K562 (cell line): ENCODE measurements at places on chromosomes 4 and X.

GRCh38 chr4:188187106-188187505 is 47.9 kb downstream of the TRIML1 start:
- H3K36me3 ChIP-seq, result no peaks in the 10 kb centered on the region
- H3K4me3 ChIP-seq, result no peak overlapping the region
- no peaks in the 10 kb centered on the region for H3K4me1 ChIP-seq
- H3K27me3 ChIP-seq, result no peaks in the 10 kb centered on the region

DNA sequence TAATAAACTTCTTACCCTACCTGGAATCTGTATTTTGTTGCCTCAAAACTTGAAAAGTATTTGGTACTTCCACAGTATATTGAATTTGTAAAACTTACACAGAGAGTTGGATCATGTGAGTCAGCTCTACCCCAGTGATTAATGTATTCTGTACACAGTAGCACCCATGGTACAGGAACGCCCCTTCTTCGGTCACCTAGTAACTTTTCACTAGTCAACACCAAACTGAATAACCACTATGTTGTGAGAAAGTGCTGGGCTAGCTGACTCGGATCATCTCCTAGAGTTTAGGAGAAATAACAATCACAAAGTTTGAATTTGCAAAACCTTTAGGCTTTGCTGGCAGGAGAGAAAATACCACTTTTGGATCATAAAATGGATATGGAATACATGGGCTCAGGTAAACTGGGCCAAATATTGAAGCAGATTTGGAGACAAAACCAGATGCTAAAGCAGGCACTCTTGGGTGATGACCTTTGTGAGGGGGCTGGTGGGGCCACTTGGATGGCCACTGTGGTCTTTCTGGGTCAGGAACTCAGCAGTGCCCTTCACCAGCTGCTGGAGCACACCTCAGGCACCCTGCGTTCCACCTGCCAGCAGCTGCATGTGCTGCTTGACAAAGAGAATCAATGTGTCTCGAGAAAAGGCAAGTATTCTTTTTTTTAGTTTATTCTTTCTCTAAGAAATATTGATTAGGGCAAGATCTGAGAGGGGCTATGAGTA is at the start of gene DTHD1:
Gene DTHD1 (plus strand): TSS at position 233 of the 723 bp plus-strand sequence. CDS start 143 bp downstream, at position 376.
- no peak within 1 kb of the TSS for H3K27ac ChIP-seq
- H3K36me3 ChIP-seq, result no peaks in the 10 kb centered on the region
- H3K4me3 ChIP-seq, result no peak within 1 kb of the TSS

DNA sequence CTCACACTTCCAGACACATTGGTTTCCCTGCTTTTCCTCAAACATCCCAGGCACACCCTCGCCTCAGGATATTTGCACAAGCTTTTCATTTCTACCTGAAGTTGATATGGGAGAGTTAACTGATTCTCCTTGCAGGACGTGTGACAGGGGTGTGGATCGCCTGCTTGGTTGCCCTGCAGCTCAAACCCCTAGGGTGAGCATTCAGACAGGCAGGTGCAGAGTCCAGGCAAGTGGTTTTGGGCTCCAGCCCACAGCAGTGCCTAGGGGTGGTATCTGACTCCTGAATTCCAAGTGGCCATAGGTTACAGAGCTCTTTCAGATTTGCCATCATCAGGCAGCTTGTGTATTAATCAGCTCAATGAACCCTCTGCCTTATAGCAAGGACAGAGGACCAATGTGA is 1104.2 kb upstream of the IGFBP7 start:
- H3K36me3 ChIP-seq, result no peaks in the 10 kb centered on the region
- H3K4me1 ChIP-seq, result no peaks in the 10 kb centered on the region
- H3K4me3 ChIP-seq, result no peak overlapping the region
- H3K27me3 ChIP-seq, result no peaks in the 10 kb centered on the region

DNA sequence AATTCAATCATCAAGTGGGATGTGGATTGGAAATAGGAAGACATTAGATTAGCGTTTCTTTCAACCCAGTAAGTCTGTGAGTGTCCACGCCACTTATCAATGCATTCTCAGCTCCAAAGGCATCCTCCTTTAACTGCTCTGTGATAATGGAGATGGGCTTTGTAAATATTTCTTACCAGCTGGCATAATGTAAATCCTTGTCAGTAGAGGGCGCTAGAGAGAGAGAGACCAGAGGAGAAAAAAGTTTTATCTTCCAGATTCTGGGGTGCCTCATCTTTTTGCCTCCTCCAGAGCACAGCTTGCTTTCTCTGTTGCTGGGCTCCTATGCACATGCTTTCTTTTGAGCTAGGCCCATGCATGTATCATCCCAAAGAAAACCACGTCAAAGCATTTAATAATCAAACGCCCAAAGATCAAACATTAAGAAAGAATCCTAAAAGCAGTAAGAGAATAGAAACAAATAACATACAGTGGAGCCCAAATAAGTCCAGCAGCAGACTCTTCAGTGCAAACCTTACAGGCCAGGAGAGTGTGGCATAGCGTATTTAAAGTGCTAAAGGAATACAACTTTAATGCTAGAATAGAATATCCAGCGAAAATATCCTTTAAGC is 9.6 kb upstream of the MTMR1 start:
- no peaks in the 10 kb centered on the region for H3K4me1 ChIP-seq
- H3K27ac ChIP-seq, result no peak overlapping the region
- H3K36me3 ChIP-seq, result no peaks in the 10 kb centered on the region
- no peaks in the 10 kb centered on the region for H3K27me3 ChIP-seq
- no peak overlapping the region for H3K4me3 ChIP-seq

DNA sequence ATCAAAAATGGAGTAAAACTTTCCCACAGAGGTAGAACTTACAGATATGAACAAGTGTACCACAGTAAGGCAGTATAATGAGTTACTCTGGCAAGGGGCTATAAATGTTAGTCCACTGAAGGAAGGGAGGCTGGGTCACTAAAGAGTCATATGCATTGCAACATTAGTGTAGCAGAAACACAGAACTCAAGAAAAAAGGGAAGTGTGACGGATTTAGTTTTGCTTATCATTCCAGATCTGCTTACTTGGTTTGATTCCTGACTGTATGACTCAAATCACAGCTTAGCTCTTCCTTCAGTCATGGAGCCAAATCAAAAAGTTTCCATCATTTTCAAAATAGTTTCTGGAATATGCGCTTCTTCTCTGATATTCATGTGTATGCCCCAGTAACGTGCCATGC is 148.7 kb downstream of the FSTL5 start:
- H3K4me1 ChIP-seq, result no peaks in the 10 kb centered on the region
- no peak for DNase-seq
- no peaks in the 10 kb centered on the region for H3K27me3 ChIP-seq
- H3K36me3 ChIP-seq, result no peaks in the 10 kb centered on the region

DNA sequence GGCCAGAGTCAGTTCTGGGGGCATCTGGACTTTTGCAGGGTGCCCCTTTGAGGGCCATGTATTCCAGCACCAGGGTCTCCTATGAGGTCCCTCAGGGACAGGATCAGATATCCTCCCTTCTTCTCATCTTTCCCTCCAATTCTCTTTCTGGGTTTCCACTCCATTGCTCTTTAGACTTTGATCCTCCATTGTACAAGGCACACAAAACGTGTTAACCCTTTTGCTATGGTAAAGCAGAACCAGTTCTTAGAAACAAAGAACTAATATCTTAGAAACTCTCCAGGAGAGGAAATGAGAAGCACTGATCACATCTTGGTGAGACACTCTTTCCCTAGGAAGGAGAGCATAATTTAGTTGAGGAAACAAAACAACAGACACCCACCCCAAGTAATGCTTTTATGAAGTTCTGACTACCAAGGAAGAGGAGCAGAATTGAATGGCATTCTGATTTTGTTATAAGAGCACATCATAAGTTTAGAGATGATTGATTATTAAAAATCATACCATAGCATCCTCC is 200.7 kb upstream of the NPY2R start:
- no peaks in the 10 kb centered on the region for H3K36me3 ChIP-seq
- no peak overlapping the region for H3K27ac ChIP-seq
- H3K4me3 ChIP-seq, result no peak overlapping the region
- H3K27me3 ChIP-seq, result no peaks in the 10 kb centered on the region
- no peaks in the 10 kb centered on the region; the same call in 2 of the 3 replicates for H3K4me1 ChIP-seq
- peak; percentile 2 for DNase-seq

GRCh38 chr4:84879651-84880200 is 86.8 kb downstream of the WDFY3 start:
- H3K27ac ChIP-seq, result no peak overlapping the region
- no peak for DNase-seq
- H3K27me3 ChIP-seq, result no peaks in the 10 kb centered on the region
- no peaks in the 10 kb centered on the region for H3K4me1 ChIP-seq

DNA sequence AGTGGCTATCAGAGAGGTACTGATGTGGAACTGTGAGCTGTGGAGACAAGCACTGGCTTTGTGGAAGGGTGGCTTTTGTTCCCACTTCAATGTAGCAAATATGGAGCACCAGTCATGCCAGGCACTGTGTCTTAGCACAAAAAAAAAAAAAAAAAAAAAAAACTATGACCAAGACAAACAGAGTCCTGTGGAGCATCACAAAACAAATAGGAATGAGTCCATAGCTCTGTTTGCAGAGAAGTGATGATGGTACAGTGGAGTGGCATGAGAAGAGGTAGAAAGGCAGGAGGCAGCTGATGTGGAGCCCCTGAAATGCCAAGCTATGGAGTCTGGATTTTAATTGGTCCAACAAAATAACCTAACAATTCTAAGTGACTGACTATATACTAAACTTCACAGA is 116.9 kb downstream of the RAB28 start:
- peak overlapping the region; percentile 31 for H3K4me3 ChIP-seq
- no peaks in the 10 kb centered on the region for H3K27me3 ChIP-seq
- H3K27ac ChIP-seq, result peak overlapping the region; percentile 82
- H3K36me3 ChIP-seq, result peaks cover 6% of the 10 kb centered on the region; the same call in 1 of the 3 replicates
- DNase-seq, result no peak
- peaks cover 18% of the 10 kb centered on the region for H3K4me1 ChIP-seq

GRCh38 chr4:121738780-121739535 is 26.0 kb downstream of the SMIM43 start:
- no peak overlapping the region for H3K27ac ChIP-seq
- DNase-seq, result no peak
- no peaks in the 10 kb centered on the region for H3K4me1 ChIP-seq
- no peaks in the 10 kb centered on the region; the same call in none of the 3 replicates for H3K27me3 ChIP-seq

DNA sequence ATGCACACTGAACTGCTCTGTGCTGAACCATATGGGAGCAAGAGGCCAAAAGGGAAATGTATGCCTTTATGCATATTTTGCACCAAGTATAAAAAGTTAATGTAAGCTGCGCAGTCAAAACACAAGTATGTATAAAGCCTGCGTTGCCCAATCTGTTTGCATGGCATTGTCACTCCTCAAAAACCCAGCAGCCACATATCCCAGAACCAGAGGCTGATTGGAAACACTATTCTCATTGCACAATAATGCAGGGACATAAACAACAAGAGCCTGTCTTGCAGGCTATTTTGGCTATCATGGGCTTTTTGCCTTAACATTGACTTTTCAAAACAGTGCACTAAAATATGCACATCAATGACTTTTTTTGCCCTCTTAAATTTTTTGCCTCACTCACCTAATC is 5.1 kb upstream of the ASB9 start:
- no peaks in the 10 kb centered on the region for H3K36me3 ChIP-seq
- no peaks in the 10 kb centered on the region for H3K27me3 ChIP-seq
- no peak overlapping the region for H3K4me3 ChIP-seq

- DNase-seq, result no peak
- no peaks in the 10 kb centered on the region; the same call in 1 of the 2 replicates for H3K4me1 ChIP-seq
Measured at GRCh38 chrX:41350976-41351569, 17.1 kb downstream of the DDX3X start.

GRCh38 chr4:187606581-187606980 is 389.0 kb upstream of the ZFP42 start:
- no peaks in the 10 kb centered on the region for H3K27me3 ChIP-seq
- no peaks in the 10 kb centered on the region for H3K36me3 ChIP-seq
- H3K4me3 ChIP-seq, result no peak overlapping the region

DNA sequence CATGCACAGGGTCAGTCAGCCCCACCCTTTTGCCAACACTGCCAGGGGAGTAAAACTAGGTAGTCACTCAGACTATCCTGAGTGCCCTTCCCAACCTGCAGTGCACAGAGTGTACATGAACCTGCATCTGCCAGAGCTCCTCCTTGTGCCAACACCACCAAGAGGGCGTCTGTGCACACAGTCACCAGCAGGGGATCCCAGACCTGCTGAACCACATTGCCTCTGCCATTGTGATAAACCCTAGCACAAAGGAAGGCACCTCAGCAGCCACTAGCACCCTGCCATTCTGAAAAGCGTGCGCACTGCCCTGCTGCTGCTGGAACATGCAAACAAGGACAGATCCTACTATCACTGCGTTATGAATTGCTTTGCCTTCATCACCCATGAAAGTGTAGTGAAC is 247.8 kb upstream of the POU3F4 start:
- no peak overlapping the region for H3K27ac ChIP-seq
- H3K27me3 ChIP-seq, result no peaks in the 10 kb centered on the region
- H3K36me3 ChIP-seq, result no peaks in the 10 kb centered on the region
- no peaks in the 10 kb centered on the region for H3K4me1 ChIP-seq
- no peak overlapping the region for H3K4me3 ChIP-seq

DNA sequence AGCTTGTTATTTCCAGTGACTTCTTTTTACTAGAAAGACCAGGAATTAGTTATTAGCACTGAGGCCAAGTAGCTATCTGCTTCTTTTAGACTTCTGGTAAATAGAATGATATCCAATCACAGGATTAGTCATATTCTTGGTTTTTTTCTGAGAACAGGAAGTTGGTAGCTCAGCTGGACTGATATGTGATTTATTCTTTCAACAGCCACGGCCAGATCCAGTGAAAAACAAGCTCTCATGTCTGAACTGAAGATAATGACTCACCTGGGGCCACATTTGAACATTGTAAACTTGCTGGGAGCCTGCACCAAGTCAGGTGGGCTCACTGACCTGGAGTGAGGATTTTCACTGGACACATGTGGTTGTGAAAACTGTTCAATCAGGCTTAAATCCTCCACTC is 48.6 kb downstream of the PDGFRA start:
- no peak overlapping the region for H3K27ac ChIP-seq
- DNase-seq, result no peak
- no peaks in the 10 kb centered on the region for H3K4me1 ChIP-seq
- no peak overlapping the region for H3K4me3 ChIP-seq

DNA sequence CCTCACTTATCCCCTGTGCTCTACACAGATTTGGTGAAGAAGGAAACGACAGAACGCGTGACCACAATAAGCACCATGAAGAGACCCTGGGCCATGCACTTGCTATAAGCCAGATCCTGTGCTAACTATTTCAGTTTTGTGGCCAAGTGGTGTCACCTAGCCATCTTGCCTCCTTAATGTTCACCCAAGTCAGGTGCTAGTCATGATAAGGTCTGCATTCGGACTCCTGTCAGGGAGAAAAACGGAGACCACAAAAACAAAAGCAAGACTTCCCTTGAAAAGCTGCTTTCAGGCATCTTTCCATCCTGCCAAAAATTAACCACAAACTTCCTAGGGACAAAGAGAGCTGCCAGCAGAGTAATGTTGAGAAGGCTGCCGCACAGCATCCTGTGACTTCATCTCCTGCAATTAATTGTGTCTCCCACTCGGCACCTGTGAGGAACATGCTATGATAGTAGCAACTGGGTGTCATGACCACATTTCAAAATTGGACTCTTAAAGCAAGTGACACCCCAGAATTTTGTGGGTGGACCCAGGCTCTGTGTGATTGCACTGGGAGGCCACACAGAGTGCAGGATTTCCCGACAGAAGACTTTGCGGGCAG is 8.8 kb upstream of the IDS start:
- peaks cover 28% of the 10 kb centered on the region for H3K4me1 ChIP-seq
- no peak overlapping the region for H3K4me3 ChIP-seq
- no peak overlapping the region for H3K27ac ChIP-seq
- no peaks in the 10 kb centered on the region for H3K36me3 ChIP-seq

- H3K27ac ChIP-seq, result no peak overlapping the region
- peaks cover 42% of the 10 kb centered on the region for H3K27me3 ChIP-seq
- no peaks in the 10 kb centered on the region for H3K4me1 ChIP-seq
- DNase-seq, result no peak
- no peak overlapping the region for H3K4me3 ChIP-seq
Measured at GRCh38 chr4:82624819-82625218, 63.0 kb upstream of the TMEM150C start.
